Stimulated activated CD4-positive, alpha-beta T cell treated with anti-CD3 and anti-CD28 coated beads, TNF-alpha, amount 100 ng/mL, for 1 hour (primary cell): ENCODE measurements at places on chromosomes 2 and 18.

DNA sequence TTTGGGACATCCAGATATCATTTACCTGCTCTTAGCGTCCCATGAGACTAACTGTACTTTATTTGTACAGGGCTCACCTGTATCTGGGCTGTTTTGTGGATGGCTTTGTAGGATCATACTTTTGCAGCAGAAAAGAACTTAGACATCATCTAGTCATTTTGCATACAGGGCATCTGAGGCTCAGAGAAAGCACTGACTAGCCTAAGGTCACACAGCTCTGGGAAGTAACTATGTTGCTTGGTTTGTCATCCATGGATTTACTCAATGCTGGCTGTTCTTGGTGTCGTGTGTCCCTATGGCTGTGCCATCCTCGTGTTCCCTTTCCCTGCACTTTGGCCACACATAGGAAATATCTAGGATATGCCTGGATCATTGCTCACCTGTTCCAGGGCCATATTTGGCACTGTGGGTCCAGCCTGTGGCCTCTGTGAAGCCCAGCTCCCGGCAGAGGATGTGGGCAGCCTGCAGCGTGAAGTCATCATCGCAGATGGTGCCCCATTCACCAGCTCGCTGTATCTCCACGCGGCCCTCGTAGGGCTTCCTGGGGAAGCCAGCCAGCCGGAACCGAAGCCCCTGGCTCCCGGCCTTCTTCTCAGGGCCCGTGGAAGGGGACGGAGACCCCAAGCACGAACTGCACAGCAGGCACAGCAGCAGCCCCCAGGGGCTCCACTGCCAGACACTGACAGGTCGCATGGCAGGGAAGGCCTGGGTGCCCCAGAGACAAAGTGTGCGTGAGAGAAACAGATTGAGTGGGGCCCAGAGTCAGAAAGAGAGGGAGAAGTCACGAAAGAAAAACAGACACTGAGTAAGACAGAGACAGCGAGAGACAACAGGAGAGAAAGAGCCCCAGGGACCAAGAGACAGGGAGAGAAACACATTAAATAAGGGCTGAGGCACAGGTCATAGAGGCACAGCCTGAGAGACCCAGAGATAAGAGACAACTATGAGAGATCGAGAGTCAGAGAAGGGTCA is 1.5 kb downstream of the LOXL3 start:
- no peak for DNase-seq

GRCh38 chr2:55779459-55780421 is 86.1 kb upstream of the PNPT1 start:
- DNase-seq = no peak

DNA sequence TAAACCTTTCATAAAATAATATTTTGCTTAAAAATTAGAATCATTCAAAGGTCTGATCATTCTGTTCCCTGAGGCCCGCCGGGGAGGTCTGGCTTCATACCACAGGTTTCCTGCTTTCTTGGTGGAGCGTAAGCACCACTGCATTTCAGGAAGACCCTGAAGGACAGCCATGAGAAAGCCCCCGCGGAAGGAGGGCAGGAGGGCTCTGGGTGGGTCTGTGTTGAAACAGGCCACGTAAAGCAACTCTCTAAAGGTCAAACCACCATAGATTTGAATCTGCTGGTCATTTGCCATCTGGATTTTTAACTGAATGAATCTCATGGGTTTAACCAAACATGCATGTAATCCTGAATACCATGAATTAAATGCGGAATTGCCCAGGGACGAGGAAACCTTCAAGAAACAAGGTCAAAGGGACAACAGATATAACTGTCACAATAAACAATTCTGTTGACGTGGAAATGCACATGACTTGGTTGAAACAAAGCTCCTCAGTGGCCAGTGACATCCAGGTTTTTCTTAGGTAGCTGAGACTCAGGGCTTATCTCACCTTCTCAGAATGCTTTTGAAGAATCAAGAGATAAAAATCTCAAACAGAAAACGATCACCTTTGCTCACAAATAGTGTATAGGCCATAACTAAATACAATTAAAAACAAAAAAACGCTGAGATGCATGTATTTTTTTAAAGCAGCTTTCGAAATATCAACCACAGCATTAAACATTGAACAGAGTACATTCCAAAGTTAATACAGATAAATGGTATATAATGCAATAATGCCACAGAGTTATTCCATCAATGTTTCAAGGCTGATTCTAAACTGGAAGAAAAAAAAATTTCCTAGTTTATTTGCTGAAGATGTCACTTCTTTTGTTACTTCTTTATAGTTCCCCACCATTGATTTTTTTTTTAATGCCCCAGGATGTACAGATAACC is 193.2 kb downstream of the BCL2 start:
- no peak for DNase-seq

GRCh38 chr2:178827739-178828485 is 20.7 kb upstream of the TTN start:
- DNase-seq = no peak

GRCh38 chr2:36172824-36173223 is 182.8 kb upstream of the CRIM1 start:
- DNase-seq = no peak

GRCh38 chr2:31060397-31060796 is 77.8 kb downstream of the GALNT14 start:
- DNase-seq = no peak

DNA sequence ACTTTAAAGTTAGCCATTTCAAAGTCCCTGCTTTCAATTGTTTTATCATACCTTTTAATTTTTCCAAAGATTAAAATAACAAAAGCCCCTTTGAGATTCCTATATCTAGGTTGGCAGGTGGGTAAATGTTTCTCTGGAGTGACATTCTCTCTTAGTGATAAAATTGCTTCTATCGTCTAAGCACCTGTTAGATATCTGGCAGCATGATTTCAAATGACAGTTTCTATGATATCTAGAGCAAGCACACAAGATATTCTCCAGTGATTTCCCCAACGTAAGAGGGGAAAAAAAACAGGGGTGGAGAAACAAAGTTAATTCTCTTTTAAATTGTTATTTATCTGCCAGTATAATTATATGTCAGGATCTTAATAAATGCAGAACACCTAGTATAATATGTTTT is 610.2 kb downstream of the DSC3 start:
- no peak for DNase-seq

- DNase-seq = no peak
Measured at GRCh38 chr2:206054952-206055351, 31.0 kb downstream of the INO80D start.

DNA sequence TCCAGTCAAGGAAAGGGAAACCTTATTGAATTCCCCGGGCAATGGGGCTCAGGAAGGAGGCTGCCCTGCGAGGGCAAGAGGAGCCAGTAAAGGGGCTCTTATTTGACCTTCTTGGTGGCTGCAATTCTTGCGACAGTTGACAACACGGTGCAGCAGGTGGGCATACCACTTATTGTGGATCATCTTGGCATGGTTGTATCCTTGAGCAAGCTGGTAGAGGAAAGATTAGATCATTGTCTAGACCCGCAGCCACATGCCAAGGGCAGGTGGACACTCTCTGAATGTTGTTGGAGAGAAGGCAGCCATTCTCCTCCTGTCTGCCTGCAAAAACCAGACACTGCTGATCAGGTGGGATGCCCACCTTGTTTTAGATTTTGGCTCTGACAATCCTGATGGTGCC is 170.2 kb upstream of the CHST9 start:
- DNase-seq = no peak

DNA sequence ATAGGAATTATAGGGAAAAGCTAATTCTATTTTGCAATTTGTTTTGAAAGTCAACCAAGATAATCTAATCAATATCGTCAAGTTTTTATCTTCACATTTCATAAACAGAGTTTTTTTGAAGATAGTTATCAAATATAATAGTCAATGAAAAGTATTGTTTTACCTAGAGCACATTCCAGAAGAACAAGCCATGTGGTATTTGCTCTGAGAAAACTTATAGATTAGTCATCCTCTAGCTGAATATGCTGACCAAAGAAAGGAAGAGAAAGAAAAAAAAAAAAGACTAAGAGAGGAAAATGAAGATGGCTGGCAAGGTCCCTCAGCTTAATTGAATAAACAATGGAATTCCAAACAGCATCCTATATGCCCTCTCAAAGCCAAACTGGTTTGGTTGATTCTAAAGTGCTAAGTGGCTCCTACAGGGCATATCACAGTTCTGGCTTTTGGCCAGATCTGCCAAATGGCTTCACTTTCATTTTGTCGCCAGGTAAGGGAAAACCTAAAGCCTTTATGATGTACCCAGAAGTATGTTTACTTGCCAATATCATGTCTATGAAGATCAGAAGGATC is 132.6 kb downstream of the VWC2L start:
- no peak for DNase-seq

- DNase-seq = no peak
Measured at GRCh38 chr2:183426825-183427224, 302.6 kb downstream of the NUP35 start.

- DNase-seq = no peak
Measured at GRCh38 chr2:1231466-1232063, 181.7 kb upstream of the TPO start.

GRCh38 chr18:6031002-6031401 is 135.7 kb upstream of the TMEM200C start:
- DNase-seq = no peak

DNA sequence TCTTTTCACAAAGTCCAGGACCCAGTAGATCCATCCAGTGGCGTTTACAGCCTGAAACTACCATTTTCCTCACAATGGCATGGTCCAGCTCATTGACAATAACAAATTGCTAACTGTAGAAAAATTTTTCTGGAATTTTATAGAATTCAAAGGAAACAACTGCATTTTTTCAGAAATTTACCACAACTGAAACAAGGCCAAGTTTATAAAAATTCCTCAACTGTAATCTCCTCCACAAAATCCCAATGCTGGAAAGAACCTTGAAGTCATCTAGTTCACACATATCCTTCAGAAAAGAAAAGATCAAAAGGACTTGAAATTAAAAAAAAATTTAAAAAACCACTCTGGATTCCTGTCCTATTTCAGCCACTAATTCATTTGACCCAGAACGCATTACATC is 226.0 kb upstream of the CTAGE1 start:
- DNase-seq = no peak

DNA sequence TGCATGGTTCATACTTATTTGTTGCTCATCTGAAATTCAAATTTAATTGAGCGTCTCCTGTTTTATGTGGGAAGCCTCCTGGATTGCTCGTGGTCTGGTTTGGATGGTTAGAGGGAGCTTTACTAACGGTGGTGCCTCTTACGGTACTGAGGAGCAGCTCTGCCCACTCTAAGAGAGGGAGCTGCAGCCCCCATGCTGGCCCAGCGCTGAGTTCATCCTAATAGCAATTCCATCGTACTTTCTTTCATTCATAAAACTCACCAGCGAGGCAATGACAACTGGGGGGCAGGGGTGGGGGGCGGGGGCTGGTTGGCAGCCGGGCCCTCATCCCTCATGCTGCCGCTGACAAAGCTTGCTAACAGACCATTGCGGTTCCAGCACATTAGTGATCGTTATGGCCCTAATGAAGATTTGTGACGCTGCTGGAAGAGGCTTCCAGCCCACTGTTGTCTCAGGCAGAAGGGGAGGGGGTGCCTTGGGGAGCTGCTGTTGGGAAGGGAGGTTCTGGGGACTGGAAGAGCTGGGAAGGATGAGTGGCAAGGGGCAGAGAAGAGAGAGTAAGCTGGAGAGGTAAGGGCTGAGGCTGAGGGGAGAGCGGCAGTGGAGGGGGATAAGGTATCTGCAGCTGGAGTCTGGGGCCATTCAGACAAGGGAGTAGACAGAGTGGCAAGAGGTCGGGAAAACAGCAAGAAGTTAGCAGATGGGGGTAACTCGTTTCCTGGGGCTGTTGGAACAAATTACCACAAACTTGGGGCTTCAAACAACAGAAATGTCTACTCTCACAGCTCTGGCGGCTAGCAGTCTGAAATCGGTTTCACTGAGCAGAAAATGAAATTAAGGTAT is 238.1 kb downstream of the LPIN1 start:
- no peak for DNase-seq

- DNase-seq = no peak
Measured at GRCh38 chr2:104850361-104851290, 3.3 kb upstream of the POU3F3 start.

DNA sequence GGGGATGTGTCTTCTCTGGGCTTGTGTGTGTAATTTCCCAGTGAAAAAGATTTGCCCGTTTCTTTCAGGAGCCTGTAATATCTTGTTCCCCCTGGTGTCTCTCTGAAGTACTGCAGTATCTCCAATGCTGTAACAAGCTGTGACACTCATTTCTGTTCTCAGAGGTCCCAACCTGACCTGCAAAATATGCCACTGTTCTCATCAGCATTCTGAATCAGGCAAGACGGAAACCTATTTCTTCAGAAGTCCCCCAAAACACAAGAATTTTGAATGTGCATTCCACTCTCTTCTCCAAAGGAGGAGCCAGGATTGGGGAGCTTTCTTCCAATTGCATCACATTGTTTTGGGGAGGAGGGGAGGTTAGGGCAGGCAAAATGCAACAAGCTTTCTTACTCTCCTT is 77.0 kb upstream of the CNGA3 start:
- DNase-seq = no peak

DNA sequence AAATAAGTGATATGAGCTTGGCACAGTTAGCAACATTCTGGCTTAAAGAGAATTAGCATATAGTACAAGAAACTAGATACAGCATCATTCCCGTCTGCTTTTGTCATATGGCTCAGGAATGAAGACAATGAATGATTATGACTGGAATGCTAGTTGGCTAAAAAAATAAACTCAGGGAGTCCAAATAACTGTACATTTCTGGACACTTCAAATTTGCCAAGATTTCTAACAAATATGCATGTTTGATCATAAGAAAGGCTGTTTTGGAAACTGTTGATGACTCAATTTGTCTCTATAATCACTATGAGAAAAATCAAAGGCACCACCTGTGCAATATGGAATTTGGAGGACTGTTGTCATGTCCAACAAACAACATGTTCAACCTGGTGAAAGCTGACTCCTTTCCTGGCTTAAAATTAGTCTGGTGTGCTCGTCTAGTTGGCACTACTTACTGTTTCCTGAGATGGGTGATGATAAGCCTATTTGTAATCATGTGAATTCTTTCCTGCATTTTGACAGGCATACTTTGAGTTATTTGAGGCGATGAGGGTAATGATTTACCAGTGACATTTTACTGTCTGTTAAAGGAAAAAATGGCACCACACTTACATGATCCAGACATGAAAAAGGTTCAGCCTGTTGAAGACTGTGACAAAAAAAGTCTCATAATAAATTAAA is 133.9 kb upstream of the CDH20 start:
- DNase-seq = no peak
